ENCODE measurements at places on chromosomes 2 and 18.

DNA sequence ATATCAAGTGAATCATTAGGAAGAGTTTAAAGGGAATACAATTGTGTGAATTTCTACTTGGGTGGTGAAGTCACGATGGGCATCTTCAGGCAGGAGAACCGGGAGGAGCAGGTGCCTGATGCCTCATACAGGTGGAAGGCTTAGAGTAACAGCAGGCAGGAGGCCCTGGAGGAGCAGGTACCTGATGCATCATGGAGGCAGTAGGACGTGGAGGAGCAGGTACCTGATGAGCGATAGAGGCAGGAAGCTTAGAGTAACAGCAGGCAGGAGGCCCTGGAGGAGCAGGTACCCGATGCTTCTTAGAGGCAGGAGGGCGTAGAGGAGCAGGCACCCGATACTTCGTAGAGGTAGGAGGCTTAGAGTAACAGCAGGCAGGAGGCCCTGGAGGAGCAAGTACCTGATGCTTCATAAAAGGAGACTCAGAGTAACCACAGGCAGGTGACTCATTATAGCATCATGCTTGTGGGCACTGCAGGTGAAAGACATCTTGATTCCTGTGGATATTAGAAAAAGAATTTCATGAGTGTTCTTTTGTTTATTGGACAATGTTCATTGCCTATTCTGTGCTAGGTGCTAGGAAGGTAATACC lies 133.9 kb downstream of the ATP9B start:
- no peak for DNase-seq

GRCh38 chr2:81206216-81206615 lies 901.7 kb upstream of the LRRTM1 start:
- no peak for DNase-seq

- DNase-seq, result no peak
Observed at GRCh38 chr18:75070625-75071483, 138.1 kb downstream of the PTGR3 start.

- no peak for DNase-seq
Observed at GRCh38 chr2:105447476-105447875, 48.6 kb upstream of the FHL2 start.

- no peak for DNase-seq
Observed at GRCh38 chr2:85246348-85246747, 81.4 kb downstream of the TGOLN2 start.
